ENCODE measurements at places on chromosomes 6 and 20.

DNA sequence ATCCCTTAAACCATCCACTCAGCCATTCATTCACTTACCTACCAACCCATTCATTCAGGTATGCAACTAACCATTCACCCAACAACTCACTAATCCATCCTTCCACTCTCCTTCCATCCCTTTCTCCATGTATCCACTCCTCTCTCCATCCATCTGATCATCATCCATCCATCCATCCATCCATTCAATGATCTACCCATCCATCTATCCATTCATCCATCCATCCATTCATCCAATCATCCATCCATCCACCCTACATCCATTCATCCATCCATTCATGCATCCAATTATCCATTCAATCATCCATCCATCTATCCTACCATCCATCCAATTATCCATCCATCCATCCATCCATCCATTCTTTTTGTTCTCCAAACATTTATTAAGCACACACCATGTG, 13.8 kb upstream of the BCAS1 start:
- no peak for DNase-seq

- no peak for DNase-seq
These were observed 96.9 kb downstream of the RFX6 start for GRCh38 chr6:116973976-116974375.

GRCh38 chr20:49278818-49279676, 1.2 kb upstream of the ZNFX1 start:
- DNase-seq = peak; percentile 63

DNA sequence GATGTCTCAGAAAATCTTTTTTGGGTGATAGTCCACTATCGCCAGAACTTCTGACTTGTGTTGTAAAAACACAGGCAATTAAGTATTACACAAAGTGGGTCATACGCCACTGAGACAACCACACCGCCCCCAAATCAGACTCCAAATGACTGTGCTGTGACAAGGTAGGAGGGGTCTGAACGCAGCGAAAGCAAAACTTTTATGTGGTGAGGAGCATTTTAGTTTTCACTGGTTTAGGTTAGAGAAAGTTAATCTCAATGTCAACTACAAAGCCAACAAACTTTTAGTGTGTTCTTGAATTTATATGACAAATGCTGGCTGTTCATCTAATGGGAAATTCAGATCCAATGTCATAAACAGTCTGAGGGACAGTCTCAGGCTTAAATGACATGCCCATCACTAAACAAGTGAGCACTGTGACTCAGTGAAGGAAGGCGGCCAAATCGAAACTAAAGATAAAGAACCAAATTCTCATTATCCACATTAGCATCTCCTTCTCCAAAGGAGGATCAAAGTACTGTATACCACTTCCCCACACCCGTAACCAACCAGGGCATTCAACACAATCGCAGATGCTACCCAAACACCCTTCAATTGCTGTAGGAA, 186.7 kb downstream of the GJA10 start:
- peak; percentile 84 for DNase-seq

DNA sequence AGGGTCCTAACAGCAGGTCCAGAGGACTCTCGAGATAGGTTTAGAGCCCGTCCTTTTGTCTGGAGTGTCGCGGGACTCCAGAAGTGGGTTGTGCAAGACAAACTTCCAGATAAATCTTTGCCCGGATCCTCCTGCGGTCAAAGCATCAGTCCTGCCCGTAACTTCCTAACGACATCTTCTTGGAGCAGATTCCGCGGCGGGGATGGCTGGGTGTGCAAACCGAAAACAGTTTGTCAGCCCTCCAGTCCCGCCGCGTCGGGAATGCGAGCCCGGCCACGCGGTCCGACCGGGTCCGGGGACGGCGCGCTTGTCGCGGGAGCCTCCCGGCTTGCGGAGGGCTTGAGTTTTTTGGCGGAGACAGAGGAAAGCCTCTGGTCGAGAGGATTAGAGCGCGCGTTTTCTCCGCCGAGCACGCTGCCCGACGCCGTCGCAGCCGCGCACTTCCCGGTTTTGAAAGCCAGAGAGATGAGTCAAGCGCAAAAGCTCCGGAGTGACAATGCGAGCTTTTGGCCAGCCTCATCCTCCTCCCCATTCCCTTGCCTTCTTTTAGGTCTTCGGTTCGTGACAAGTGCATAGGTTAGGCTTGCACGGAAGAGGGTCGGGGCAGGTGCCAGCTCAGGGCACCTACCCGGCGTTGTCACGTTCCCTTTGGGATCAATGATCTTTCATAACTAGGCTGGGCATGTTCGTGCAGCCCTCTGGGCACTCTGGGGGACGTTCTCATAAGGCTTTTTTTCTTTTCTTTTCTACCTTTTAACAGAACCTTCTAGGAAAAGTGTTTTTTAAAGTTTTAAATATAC, 91.3 kb upstream of the PRDM1 start:
- DNase-seq = peak; percentile 68

- no peak for DNase-seq
These were observed 25.4 kb upstream of the NOP56 start for GRCh38 chr20:2626853-2627541.

DNA sequence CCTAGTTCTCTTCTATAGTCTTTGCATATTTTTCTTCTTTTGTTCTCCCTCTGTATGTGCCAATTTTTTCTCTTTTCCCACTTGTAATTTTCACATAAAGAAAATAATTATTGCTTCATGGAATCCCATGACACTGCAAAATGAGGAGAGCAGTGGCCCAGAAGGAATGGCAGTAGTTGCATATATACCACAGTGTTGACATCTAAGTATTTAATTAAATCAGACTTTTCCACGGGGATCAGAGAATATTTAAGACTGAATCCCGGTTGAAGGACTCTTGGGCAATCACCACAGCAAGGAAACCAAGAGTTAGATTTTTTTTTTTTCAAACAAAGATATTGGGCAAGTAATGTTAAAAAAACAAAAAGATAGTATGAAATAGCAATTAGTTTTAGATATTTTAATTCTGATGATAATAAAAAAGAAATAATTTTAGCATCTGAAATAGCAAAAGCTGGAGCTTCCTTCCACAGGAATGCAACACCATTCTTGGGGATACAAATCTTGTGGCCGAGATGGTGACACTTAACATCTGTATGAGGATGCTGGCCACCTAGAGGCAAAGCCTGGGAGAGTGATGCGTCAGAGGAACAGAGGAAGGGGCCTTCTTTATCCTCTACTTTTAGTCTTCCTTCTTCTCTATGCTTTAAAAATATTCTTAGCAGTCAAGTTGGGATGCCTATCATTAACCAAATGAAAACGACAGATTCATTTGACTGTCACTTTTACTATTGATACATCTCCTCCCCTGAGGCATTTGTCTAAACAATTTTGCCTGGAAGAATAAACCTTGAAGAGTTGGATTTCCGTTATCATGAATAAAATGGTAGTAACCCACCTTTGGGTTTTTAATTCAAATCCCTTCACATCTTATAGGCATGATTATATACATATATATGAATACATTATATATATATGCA, 356.2 kb downstream of the GJA1 start:
- no peak for DNase-seq

GRCh38 chr20:12594410-12595088, 414.2 kb upstream of the SPTLC3 start:
- DNase-seq = no peak

DNA sequence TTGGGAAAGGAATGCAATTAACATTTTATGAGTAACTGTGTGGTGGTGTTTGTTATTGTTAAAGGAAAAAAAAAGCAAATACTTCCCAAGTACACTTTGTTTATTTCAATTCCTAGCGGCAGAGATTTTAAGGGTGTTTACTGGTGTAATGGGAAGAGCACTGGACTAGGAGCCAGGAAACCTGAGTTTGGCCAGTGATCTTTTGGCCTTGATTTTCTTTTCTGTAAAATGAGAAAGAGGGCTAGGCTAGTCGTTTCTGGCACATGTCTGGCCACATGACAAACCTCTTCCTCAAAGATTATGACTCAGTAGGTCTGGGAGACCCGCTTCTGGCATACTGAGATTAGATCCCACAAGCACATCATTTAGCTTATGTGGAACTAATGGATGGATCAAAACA, 428.1 kb upstream of the NOX3 start:
- DNase-seq = no peak
